ENCODE measurements at places on chromosomes 12 and 14.

DNA sequence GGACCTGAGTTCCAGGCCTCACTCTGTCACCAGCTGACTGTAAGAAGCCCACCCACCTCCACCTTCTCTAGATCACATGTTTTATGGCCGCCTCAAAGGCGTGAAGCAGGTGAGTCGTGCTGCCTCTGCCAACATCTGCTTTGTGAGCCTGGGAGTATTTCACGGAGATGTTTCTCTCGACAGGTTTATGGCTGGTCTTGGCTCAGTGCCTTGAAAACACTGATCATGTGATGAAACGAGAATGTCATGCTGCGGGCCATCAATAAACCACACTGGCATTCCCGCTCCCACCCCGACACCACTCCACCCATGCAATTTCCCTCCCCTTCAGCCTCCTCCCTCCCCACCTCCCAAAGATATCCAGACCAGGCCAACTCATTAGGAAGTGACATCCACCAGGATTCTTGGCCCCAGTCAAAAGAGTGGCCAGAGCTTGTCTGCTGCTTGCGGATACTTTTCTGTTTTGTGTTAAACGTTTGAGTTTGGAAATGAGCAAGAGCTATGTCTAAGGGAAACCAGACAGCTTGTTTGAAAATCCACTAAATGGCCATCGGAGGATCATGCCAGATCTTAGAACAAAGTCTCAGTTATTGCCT is 53.8 kb upstream of the NTF3 start:
- DNase-seq, result no peak

DNA sequence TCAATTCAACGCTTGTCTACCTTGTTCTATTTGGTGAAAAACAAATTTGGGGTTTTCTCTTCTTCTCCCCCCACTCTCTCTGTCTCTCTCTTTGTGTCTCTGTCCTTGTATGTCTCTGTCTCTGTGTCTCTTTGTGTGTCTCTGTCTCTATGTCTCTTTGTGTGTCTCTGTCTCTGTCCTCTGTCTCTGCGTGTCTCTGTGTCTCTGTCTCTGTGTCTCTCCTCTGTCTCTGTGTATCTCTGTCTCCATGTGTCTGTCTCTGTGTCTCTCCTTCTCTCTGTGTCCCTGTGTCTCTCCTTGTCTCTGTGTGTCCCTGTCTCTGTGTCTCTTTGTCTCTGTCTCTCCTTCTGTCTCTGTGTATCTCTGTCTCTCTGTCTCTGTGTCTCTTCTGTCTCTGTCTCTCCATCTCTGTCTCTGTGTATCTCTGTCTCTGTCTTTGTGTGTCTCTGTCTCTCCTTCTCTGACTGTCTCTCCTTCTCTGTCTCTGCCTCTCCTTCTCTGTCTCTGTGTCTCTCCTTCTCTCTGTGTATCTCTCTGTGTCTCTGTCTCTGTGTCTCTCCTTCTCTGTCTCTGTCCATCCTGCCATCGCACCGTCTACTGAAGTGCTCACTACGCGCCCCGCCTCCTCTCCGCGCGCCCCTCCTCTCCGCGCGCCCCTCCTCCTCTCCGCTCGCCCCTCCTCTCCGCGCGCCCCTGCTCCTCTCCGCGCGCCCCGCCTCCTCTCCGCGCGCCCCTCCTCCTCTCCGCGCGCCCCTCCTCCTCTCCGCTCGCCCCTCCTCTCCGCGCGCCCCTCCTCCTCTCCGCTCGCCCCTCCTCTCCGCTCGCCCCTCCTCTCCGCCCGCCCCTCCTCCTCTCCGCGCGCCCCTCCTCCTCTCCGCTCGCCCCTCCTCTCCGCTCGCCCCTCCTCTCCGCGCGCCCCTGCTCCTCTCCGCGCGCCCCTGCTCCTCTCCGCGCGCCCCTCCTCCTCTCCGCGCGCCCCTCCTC is 12.8 kb downstream of the LRCOL1 start:
- no peak for DNase-seq

- DNase-seq, result peak; percentile 57
Observed at GRCh38 chr14:88005978-88006851, 1.3 kb downstream of the GPR65 start.

GRCh38 chr12:55019784-55020183 is at the start of gene NEUROD4:
NEUROD4 (plus strand) TSS chr12:55019974; CDS start chr12:55026440, 6,466 bp downstream.
- DNase-seq, result peak; percentile 31

DNA sequence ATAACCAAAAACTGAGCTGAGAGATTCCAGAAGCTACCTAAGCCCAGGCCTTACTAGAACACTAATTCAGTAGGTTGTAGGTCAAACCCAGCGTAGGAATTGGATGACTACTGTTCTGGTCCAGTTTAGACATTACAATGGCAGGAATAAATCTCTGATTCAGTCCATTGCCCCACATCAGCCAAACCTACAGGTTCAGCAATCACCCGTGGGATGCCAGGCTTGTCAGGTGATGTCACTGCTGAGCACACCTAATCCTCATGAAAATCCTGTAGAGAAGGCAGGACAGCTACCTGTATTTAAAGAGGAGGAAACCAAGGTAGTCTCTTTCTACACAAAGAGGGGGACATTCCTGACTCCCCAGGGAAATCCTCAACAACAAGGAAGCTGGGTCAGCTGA is 63.7 kb downstream of the RFX4 start:
- no peak for DNase-seq

All from GM20000 (cell line).